ENCODE measurements at places on chromosomes 1 and 21. TPM values are rescaled to one million over a fixed set of nuclear protein-coding genes. Genes with fewer than 3 reads are reported as not detected.

DNA sequence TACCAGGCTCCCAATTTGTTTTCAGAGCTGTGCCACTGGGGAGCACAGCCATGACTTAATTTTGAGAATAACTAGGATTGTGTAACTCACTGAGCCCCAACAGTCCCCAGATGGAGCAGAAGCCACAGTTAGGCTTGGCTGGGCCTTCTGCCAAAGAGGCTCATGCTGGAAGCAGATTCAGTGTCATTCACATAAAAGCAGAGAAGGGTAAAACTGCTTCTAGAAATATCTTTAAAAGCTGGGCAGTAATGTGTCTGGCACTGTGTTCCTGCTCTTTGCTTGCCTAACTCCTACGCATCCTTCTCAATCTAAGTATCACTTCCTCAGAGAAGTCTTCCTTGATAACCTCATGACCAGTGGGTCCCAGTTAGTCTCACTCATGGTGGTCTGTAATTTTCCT is 20.3 kb downstream of the STK40 start:
- DNase-seq = no peak

DNA sequence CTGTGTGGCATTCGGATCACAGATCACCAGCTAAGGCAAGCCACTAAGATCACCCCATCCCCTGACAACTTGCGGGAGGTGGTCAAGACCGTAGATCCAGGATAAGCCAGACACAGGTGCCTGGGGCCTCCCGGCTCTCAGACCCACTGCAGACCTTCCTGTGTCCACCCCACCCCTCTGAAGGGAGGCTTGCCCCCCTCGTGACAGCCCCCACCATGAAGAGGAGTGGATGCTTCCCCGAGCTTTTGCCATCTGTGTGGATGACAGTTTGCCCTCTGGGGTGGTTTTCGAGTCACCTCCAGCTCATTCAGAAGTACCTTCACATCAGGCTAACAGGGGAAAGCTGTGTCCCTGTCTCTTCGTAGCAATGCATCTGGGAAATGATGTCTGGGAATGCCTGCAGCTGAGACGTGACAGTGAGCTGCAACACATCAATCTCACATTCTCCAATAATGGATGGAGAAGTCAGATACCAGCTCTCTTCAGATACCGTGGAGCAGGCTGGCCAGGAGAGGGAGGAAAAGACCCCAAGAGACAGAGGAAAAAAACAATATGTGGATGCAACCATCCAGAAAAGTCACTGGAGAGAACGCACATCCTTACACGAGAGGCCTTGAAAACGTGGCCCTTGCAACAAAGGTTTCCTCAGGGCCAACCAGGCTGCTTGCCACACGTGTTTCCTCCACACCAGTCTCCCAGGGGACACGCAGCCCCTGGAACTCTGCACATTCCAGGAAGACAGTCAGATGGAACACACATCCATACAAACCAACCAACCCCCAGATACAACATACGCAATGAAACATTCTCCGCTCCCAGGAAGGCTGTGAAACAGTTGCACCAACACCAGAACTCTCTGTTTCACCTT is 20.4 kb upstream of the FHAD1 start:
- DNase-seq = no peak

The ATG4C gene
- 3.1 TPM for total RNA-seq

The CYP4Z1 gene
- not detected for total RNA-seq

The OVAAL gene
- total RNA-seq = not detected

The NCAM2 gene
- 0.26 TPM for total RNA-seq

- DNase-seq = peak; percentile 43
These were observed 51.2 kb downstream of the OPTC start for GRCh38 chr1:203544978-203545816.

- no peak for DNase-seq
These were observed 202.9 kb downstream of the HHAT start for GRCh38 chr1:210531475-210532222.

The FLG2 gene
- under 0.01 TPM for total RNA-seq

DNA sequence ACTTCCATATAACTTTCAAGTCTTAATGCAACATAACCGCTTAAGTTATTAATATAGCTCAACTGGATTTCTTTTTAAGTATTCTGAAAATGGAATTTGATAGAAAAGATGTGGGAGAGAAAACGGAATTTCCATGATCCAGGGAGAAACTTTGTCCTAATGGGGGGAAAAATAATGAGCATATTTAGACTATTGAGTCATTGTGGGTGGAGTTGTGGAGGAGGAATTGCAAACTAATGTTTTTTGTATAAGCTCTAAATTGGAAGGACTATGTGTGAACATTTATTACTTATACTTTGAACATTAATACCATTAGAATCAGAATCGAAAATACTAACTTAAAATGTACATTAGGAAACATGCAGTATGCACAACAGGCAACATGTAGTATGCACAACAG is 159.9 kb upstream of the NEGR1 start:
- no peak for DNase-seq

GRCh38 chr1:221777431-221778072 is 35.7 kb upstream of the DUSP10 start:
- DNase-seq = no peak

DNA sequence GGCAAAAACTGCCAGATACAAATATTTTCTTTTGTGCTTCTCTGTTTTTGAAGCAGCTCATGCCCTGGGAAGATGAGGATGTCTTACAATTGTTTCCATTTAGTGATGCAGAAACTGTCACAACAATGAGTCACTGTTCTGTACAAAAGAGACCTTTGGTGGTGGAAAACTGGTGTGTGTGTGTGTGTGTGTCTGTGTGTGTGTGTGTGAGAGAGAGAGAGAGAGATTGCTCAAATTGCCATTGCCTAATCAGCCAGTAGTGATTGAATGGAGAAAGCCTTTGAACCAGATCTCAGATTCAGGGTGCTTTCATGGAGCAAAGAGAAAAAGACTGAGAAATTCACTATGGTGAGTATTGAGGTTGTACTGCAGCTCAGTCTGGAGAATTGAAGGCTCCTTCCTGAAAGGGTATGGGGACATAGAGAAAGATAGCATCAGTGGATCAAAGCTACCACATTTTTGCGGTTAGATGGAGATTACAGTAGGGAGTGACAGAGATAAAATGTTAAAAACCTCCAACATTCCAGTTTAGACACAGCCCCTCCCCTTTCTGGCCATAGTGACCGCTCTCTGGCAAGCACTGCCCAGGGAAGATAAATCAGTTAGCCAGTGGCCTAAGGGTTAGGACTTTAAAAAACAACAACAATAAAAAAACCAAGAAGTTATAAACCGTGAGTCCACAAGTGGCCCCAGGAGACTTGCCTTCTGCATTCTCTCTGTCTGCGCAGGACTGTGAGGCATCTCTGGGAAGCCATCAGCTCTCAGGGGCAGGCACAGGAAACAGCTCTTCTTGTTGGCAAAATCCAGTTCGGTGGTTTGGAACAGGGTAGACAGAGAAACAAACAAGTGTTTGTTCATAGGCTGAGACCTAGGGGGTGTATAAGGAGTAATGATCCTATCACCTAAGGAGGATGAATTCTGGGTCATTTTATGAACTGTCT is 406.5 kb downstream of the DUSP10 start:
- peak; percentile 7 for DNase-seq

The EPHB2 gene
- 10.0 TPM for total RNA-seq

- no peak for DNase-seq
These were observed 99.5 kb upstream of the TSPAN2 start for GRCh38 chr1:115188680-115189395.

- no peak for DNase-seq
These were observed 51.4 kb downstream of the RHBG start for GRCh38 chr1:156420205-156421061.

The DNM3 gene
- total RNA-seq = 0.64 TPM

The AGBL4 gene
- not detected for total RNA-seq

- no peak for DNase-seq
These were observed 628.1 kb downstream of the LMO4 start for GRCh38 chr1:87956750-87957149.

DNA sequence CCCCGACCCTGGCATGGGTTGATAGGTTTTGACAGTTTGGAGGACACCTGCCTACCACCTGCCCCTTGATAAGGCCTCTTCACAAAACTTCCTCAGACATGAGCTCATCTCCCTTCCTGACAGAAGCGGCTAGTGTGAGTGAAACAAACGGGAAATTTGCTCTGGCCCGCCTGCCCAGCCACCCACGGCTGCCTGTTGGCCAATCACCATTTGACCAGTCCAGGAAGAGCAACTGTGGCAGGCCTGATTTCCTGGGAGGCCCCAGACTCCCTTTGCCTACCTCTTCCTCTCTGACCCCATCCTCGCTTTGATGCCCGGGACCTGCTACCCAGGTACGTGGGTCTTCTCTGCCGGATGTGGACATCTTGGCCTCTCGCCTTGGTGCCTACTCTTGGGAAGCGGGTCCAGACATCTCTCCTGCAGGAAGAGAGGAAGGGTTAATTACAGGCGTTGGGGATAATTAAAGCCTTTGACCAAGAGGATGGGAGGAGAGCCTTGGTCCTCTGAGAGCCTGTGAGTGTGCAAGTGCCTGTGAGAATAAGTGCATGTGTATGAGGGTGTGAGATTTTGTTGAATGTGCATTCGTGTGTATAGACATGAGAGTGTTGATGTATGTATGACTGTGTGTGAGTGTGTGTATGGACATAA is 1.1 kb upstream of the EPHA2 start:
- peak; percentile 83 for DNase-seq

DNA sequence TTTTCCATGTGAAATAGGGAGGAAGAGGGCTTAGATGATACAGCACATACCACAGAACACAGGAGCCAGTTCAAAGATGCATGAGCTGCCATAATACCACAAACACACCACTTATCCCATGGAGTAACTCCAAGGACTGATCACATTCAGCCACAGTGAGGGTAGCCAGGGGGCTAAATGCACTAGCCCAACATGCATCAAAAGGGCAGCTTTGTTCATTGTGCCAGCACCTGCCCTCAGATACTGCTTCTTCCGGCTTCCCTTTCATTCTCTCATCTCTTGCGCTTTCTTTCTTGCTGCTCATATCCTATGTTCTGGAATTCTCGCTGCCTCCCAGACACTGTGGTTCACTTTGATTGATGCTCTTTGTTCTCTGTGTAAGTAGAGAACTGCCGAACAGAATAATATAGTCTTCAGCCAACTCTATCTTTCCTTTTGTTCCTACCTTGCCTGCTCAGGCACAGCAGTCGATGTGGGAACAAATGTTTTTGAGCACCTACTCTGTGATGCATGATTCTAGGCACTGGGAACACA is 50.0 kb upstream of the SYT6 start:
- no peak for DNase-seq

The ADAMTS4 gene
- total RNA-seq = not detected

The TMEM54 gene
- 167 TPM for total RNA-seq

The LCE1B gene
- not detected for total RNA-seq

DNA sequence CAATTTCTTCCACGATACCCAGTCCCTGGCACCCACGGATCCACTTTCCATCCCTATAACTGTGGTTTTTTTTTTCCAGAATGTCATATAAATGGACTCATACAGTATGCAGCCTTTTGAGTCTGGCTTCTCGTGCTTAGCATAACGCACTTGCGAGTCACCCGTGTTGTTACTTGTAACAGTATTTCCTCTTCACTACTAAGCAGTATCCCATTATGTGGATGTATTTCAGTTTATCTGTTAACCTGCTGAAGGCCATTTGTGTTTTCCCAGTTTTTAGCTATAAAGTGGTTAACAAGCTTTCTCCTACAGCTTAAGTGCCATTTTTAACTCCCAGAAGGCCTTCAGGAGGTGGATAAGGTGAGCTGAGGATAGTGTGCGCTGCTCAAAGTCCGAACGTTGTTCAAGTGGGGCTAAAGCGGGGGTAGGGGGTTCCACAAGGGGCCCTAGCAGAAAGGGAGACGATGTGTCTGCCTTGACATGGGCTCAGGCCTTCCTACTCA is 829 bp downstream of the ADAR start:
- peak; percentile 47 for DNase-seq

GRCh38 chr1:45493116-45493697 is 2.2 kb upstream of the TESK2 start:
- peak; percentile 52 for DNase-seq

DNA sequence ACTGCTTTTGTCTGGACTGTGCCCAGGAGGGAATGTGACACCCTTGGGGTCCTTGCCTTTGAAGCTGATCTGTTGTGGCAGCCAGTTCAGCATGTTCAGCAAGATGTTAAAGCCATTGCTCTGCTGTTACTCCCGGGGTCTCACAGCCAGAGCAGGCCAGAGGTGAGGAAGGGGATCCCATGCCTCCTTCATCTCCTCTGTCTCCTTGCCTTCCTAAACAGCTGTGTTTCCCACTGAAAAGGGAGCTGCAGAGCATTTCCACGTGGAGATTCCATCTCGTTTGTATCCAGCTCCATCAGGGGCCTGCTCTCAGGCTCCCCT is 135.8 kb upstream of the COL6A1 start:
- no peak for DNase-seq

The FCRL4 gene
- not detected for total RNA-seq

DNA sequence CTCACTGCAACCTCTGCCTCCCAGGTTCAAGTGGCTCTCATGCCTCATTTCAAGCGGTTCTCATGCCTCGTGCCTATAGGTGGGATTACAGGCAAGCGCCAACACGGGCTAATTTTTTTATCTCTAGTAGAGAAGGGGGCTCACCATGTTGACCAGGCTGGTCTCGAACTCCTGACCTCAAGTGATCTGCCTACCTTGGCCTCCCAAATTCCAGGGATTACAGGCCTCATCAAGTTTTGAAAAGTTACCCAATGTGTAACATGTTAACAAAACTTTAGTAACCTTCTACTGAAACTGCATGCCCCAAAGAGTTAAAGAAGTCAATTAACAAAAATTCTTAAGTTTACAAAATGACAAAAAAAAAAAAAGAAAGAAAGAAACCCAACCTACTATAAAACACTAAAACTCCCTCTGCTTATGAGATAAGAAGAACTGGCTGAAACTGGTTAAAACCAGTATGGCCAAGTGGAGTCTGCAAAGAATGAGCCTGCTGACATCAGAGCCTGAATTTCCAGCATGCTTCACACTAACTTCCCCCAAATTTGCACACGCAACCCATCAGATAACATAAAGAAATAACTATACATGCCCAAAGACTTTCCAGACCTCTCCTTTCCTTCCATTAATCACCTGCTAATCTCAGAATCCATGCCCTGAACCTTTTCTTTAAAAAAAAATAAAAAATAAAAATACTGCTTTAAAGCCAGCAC is 25.5 kb upstream of the PSMG1 start:
- DNase-seq = no peak

All from bronchial epithelial cell (primary cell).